PC-3 (cell line): ENCODE measurements at places on chromosomes 1 and 21.

DNA sequence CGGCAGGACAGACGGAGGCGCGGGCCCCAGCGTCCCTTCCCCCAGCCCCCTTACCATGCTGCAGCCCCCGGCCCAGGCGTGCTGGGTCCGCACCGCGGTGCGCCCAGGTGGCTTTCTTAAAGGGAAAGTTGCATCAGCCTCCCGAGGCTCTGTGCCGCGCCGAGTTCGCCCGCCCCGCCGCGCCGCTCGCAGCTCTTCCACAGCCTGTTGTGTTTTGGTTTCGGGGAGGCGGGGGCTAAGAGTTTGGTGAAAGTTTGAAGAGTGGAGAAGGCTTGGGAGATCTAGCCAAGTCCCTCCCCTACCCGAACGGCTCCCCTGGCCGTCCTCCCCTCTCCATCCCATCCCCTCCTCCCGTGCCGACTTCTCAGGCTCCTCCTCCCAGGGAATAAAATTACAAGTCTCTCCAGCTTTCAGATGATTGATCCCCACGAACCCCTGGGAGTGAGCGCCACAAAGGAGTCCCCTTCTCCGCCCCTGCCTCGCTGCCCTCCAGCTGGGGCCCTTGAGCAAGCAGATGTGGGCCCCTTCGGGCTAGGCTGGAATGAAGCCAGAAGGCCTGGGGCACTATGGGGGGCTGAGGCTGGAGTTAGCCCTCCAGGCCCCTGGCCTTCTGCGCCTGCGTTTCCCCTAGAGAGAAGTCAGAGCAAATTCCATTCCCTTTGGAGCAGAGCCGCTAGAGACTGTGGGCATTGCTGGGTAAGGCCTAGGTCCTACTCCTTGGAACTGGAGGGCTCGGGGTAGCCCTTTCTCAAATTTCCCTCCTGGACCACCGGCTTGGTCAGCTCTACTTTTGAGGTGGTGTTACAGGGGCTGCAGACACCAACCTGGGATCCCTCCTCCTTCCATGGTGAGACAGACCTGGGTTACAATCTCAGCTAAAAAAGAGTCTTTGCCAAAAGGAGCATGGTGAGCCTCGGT, at the start of gene SLC6A9:
Gene SLC6A9, minus strand, starts transcription at position 211 of the 918 bp plus-strand sequence. CDS start 7,185 bp downstream, outside the sequence.
- DNase-seq: peak; percentile 62

DNA sequence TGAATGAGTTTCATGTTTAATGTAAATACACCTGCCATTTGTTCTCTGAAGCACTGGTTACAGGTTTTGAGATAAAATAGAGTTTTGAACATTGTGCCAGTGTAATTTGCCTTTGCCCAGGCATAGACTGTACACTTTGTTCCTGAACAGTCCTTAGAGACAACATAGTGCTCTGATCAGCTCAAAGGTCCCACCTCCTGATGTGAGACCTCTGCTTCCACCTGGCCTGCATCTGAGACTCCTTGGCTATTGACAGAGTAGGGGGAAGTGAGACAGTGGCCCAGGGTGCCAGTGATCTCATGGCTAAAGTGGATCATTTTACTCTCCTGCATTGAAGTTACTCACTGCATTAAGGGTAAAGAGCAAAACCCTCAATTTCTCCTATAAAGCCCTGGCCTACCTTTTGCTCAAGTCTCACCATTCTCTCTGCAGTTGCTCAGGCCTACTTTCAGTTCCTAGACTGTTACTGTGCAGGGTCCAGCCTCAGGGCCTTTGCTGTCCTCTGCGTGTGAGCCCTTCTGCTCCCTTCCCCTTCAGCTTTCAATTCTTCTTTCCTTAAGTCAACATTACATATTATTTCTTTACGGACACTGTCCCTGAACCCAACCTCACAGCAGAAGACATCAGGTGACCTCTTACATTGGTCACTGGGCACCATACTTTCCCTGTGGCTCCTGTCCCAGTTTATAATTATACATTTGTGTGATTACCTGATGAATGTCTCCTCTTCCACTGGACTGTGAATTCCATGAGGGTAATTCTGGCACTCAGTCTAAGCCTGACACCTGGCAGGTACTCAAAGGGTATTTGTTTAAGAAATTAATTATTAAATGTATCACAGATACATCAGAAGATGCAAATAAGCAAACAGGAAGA, 142.9 kb downstream of the ROR1 start:
- no peak for DNase-seq

DNA sequence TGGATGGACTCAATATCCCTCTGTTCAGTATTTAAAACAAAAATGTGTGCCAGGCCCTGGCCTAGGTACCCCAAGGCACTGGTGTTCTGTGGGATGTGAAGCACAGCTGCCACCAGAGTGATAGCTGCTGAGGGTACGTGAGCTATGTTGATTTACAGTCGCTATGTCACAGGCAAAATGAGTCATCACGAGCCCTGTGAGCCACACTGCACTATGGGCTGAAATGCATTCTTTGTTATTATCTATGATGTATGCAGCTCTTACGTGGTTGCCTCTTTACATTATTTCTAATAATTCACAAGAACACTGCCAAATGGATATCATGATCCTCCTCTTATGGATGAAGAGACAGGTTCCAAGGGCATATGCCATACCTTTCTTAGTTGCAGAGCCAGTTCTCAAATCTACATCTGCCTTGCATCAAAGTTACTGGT, 2.1 kb downstream of the TEX38 start:
- peak; percentile 72 for DNase-seq

GRCh38 chr1:148160343-148161052, 8.4 kb upstream of the NBPF11 start:
- no peak for DNase-seq

- peak; percentile 60 for DNase-seq
These were observed 88.5 kb upstream of the NFASC start for GRCh38 chr1:204782118-204782700.
